ENCODE measurements at places on chromosomes 1 and 21.
A peak's percentile ranks its signal among the peaks of the same experiment; 100 is the strongest.

- DNase-seq, result no peak
Observed at GRCh38 chr1:206953126-206953525, 6.9 kb upstream of the PIGR start.

DNA sequence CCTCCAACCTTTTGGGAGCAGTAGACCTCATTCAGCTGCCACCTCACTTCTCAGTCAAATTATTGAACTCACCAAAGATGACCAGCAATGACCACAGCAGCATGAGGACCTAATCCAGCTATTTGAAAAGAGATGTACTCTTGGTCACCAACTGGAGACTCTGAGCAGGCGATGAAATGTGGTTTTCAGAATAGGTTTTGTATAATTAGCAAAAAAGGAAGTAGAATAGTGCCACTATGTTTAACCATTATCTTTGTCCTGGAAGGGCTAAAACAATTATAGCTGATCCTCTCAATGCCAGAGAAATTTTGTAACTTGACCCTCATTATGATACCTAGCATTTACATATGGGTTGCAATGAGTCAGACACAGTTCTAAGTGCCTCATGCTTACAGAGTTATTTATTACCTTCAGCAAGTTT is at the start of gene FCRL2:
Gene FCRL2 (minus strand): TSS at position 162 of the 421 bp plus-strand sequence. CDS start 59 bp downstream, at position 103.
- no peak for DNase-seq

DNA sequence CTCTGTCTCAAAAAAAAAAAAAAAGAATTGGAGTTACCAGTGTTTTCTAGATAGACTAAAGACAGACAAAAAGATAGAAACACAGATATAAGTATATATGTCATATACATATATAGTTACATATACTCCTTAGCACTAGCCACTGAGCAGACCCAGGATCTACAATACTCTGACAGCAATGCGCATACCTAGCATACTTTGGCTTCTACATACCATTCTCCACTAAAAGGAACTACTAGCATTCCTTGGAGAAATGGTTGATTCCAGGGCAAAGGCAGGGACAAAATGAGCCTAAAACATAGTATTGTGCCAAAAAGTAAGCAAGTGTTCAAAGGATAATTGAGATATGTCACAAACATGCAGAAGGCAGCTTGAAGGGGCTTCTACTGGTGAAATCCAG is 22.7 kb downstream of the SYNJ1 start:
- DNase-seq, result no peak

DNA sequence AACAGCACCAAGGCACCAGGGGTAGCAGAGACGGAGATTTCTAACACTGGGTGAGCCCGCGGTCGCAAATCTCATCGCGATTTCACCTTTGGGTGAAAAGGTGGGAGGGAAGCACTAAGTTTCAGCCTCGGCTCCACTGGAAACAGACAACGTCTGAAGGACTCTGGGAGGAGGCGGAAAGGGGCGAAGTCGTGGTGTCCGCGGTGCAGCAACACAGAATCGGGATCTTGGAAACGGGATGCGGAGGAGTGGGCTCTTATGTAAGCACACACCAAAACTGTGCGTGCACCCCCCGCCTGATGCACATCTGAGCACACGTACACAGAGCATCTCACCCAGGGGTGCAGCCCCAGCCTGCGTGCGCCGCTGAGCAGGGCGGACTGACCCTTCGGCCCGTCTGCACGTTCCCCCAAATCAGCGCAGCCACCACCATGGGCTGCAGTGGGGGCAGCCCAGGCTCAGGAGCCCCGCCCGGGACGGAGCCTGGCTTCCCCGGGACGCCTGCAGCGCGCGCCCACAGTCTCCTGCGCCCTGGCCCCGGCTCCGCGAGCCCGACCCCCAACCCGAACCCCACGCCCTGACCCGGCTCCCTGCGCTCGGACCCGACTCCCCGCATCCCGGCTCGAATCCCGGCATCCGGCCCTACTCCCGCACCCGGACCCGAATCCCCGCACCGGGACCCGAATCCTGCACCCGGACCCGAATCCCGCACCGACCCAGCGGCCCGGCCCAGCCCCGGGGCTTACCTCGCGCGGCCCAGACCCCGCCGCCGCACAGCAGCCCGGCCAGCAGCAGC is 670 bp downstream of the CLSTN1 start:
- peak; percentile 75 for DNase-seq

GRCh38 chr1:175377394-175377793 is 184.8 kb upstream of the KIAA0040 start:
- no peak for DNase-seq

- no peak for DNase-seq
Observed at GRCh38 chr1:44640200-44640853, 34.0 kb downstream of the TMEM53 start.

GRCh38 chr1:89672489-89673183 is 39.7 kb downstream of the LRRC8C start:
- no peak for DNase-seq

DNA sequence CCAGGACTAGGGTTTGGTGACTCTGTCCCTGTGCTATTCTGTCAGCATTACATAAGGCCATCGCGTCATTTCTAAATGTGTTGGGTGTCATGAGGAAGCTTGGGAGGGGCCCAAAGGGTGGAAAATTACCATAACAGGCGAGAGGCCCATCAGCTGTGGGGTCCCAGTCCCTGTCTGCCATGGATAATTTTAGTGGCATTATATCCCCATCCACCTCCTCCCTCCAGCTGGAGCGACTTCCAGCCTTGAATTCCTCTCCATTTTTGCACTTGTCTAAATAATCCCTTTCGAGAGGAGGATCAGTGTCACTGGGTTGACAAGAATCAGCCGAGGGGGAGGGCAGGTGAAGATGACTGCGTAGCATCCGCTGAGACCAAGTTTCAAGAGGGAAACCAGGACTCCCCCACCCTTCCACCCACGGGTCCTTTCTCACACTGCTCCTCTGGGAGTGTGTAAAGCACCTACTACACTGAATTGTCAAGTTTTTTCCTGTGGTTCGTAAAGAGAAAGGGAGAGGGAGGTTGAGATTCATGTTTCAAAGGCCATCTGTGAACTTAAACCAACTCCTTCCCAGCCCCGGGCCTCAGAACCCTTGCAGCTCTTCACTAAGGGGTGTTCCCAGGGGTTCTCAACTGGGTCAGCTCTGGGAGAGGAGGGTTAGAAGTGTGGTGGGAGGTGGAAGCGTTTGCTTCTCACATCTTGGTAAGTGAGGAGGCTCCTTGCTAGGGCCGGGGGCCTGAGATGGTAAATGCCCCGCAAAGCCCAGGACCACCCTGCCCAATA is 29.2 kb downstream of the VASH2 start:
- DNase-seq, result no peak

DNA sequence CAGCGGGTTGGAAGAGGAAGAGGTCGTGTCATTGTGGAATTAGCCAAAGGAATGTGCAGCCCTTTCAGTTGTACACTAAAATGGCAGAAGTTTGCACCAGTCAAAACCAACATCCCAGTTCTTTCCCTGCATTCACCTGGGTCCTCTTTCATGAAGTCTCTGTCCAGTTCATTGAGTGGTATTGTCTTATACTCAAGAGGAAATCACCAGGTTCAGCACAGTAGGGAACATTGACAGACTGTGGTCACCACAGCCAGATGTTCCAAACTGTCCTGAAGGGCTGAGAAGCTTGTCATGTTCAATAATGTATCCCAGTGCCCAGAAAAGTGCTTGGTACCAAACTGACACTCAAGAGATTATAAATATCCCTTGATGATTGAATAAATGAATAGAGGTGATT is 131.6 kb downstream of the GLUL start:
- DNase-seq, result no peak

GRCh38 chr1:243482141-243483022 is 226.5 kb downstream of the SDCCAG8 start:
- no peak for DNase-seq

All from Right ventricle myocardium inferior (tissue), 1 donor.